SIG-M5 (cell line): ENCODE measurements at places on chromosomes 16 and 17.

DNA sequence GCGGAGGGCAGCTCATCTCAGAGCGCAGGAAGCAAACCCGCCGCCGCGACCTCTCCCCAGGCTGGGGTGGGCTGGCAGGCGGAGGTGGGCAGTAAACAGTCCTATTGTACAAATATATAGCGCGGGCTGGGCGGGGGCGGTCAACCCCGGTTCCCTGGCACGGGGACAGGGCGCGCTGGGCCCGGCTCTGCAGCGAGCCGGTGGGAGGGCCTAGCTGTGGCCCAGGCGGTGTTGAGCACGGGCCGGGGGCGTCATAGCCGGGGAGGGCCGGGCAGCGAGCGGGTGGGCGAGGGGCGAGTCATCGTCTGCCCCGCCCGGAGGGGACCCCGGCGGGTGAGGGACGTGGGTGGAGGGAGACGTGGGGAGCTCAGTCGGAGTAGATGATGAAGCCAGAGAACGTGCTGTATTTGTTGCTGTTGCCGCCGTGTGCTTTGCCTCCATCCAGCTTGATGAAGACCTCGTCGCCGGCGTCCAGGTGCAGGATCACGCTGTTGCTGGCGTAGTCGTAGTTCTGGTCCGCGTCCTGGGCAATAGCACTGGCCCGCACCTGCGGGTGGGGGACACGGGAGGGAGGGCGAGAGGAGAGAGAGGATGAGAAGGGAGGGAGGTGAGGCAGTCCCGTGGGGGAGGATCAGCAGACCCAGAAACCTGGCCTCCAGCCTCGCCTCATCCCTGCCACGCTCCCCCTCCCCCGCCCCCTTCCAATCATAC is 8.1 kb downstream of the C1QL1 start:
- DNase-seq: no peak

DNA sequence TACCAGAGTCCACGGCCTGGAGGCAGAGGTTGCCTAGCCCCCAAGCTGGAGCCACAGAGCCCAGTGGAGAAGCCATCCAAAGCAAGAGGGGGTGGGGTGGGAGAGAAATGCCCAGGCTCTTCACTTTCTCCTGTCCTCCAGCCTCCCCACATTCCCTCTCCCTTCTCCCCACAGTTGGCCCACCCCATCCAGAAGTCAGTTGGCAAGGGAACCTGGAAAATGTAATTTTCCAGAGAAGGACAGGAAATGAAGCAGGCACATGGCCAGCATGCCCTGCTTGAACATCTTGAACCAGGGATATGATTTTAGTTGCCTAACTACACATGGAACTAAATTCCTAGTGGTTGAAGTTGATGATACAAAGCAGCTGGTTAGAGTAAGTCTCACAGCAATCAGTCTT is 73.3 kb upstream of the IRX6 start:
- DNase-seq: no peak

DNA sequence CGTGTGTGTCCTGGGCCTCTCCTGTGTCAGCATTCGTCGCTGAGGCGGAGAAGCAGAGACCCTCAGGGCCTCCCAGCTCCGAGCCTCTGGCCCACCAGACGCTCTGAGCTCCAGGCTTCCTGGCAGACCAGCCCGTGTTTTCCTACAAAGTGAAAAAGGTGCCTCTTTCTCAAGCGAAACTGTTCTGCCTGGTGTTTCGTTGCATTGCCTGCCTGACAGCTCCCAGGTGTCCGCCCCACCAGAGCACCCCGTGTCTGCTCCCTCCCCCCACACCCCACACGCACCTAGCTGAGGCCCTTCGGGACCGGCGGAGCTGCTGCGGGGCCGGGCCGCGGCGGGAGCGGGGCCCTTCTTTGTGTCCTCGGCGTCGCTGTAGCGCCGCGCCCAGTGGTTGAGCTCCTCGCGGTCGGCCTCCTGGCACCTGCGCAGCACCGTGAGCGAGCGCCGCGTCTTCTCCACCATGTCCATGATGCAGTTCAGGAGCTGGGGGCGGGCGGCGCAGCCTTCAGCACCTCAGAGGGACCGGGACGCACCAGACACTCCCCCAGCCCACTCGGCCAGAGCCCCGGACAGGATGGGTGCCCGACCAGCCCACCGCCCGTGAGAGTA is 14.7 kb upstream of the PABPN1L start:
- no peak for DNase-seq

GRCh38 chr16:85332175-85332574 is 219.9 kb upstream of the CIBAR2 start:
- no peak for DNase-seq

DNA sequence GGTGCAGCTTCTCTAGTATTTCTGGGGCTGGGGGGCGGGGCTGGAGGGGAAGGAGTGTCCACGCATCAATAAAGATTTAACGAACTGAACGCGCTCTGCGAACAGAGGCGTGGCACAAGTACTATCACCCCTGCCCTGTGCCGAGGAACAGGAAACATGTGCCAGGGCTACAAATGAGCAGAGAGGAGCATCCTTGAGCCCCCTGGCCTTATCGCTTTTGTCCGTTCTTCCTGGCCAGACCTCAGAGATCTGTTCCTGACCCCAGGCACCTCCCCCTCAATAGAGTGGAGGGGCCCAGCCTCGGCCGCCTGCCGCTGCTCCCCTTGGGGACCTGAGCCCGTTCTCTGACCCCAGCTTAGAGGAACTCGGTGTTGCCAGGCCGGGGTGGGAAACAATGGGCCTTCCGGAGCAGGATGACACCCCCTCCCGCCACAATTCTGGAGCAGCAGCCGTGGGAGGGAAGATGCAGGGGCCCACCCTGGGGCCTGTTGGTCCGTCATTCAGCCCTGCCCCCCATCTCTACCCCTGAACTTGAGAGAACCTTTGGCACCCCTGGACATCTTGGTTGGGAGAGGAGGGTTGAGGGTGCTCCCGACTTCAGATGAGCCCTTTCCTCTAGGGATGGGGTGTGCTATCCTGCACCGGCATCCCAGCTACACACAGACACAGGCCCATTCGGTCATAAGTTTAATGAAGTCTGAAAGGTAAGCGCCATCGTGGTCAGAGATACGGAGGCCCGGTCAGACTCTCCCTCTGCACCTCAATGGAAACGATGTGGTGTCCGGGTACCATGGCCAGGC is 1.1 kb downstream of the NAA38 start:
- no peak for DNase-seq

DNA sequence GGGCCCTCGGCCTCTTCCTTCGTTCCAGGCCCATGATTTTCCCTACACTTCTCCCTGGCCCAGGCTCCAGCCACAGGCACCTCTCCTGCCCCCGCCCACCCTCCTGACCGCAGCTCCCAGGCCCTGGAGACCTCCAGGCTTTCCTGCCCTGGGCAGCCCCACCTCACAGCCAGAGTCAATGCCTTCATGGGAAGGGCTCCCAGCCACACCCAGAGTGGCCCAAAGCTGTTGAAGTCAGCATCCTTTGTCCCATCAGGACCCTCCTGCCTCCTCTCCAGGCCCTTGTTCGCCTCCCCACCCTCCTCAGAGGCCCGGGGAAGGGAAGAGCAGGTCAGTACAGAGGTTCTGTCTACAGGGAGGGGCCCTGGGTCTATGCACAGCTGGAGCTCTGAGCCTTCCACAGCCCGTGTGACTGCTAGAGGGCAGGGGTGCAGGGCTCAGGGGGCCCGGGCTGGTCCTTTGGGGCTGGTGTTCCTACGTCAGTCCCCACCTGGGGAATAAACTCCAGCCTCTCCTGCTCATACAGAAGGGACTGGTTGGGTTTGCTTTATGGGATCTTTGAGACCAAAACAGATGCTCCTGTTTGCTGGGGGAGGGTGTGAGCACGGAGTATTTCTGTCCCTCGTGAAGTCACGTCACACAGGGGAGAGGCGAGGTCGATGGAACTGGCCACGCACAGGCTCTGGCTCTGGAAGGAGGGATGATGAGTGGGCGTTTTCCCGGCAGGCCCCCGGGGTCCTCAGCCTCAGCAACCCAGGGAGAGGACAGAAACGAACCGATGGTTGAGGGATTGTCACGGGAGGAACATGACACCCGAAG is 20.3 kb downstream of the TRARG1 start:
- DNase-seq: no peak

- no peak for DNase-seq
Measured at GRCh38 chr16:13864689-13865088, 55.3 kb upstream of the ERCC4 start.

DNA sequence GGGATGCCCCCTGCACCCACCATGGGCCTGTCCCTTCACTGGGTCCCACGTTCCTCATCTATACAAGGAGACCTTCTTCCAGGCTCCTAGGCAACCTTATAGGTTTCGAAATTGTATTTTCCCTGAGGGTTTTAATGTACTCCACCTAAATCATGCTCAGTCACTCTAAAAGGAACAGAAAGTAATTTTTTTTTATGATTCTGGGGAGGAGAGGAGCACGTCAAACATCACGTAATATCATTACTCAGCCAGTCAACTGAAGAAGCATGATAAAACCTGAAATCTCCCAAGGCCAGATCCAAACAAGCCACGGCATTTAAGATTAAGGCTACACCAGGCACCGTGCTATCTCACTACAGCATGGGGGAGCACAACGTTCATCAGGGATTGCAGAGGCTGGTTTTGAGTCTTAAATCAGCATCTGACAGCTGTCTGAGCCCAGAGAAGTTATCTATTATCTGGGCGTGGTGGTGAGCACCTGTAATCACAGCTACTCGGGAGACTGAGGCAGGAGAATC is 3.9 kb upstream of the TMEM114 start:
- no peak for DNase-seq

DNA sequence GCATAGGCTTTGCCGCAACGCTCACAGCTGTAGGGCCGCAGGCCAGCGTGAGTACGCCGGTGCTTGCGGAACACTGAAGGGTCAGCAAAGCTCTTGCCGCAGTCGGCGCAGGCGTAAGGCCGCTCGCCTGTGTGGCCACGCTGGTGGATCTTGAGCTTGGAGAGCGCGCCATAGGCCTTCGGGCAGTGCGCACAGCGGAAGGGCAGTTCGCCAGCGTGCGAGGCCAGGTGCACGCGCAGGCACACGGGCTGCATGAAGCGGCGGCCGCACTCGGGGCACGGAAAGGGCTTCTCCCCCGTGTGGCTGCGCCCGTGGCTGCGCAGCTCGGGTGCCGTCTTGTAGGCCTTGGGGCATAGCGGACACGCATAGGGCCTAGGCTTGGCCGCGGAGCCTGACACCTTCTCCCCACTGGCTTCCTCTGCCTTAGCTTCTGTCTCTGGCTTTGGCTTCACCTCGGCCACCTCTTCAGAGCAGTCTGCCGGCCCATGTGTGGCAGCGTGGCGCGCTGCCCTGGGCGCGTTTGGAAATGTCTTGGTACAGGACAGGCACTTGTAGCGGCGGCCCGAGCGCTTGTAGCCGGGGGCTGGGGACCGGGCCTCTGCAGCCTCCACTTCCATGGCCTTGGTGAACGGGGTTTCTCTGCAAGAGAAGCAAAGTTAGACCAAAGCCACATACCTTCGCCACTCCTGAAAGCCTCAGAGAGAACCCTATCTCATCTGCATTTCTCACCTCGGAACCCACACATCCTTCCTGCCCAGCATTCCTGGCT is 10.0 kb downstream of the ZNF668 start:
- DNase-seq: no peak

- DNase-seq: no peak
Measured at GRCh38 chr17:79427621-79428539, 183.0 kb downstream of the RBFOX3 start.

DNA sequence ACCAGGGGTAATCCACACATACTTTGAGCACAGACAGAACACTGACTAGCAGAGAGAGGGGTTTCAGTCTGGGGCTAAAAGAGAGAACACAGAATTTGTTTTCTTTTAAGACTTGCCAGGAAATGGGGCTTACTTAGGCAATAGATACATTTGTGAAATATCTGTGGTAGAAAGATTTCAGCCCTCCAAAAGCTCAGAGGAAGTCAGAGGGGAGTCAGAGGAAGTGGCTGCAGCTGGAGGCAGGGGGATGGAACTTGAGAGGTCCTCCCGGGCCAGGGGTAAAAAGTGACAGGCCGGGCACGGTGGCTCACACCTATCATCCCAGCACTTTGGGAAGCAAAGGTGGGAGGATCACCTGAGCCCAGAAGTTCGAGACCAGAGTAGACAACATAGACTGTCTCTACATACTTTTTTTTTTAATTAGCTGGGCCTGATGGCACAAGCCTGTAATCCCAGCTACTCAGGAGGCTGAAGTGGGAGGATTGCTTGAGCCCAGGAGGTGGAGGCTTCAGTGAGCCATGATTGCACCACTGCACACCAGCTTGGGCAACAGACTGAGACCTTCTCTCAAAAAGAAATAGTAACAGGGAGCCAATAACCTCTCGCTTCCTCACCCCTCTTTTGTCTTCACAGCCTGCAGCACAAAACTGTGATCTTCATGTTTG is 49.9 kb downstream of the NLRC5 start:
- DNase-seq: peak; percentile 77

DNA sequence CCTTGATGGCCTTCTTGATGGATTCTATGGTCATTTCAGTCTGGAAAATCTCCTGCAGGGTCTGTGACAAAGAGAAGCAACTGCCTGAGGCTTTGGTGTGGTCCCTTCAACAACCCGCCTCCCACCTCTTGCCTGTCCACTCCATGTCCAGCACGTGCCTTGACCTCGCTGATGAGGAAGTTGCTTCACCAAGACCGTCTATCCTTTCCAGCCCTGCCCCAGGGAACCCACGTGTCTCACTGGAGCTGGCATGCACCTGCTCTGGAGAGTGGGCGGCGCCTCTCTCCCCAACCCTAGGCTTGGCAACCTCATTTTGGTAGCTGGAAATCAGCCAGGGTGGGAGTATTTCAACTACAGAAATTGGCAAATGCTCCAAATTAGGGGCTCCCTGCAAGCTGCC is 32.6 kb downstream of the TEKT3 start:
- no peak for DNase-seq

- DNase-seq: no peak
Measured at GRCh38 chr17:82213251-82214011, 789 bp upstream of the CCDC57 start.

- no peak for DNase-seq
Measured at GRCh38 chr16:71923941-71924690, 28.8 kb downstream of the IST1 start.

- DNase-seq: no peak
Measured at GRCh38 chr16:505479-506245, 21.9 kb upstream of the CAPN15 start.

DNA sequence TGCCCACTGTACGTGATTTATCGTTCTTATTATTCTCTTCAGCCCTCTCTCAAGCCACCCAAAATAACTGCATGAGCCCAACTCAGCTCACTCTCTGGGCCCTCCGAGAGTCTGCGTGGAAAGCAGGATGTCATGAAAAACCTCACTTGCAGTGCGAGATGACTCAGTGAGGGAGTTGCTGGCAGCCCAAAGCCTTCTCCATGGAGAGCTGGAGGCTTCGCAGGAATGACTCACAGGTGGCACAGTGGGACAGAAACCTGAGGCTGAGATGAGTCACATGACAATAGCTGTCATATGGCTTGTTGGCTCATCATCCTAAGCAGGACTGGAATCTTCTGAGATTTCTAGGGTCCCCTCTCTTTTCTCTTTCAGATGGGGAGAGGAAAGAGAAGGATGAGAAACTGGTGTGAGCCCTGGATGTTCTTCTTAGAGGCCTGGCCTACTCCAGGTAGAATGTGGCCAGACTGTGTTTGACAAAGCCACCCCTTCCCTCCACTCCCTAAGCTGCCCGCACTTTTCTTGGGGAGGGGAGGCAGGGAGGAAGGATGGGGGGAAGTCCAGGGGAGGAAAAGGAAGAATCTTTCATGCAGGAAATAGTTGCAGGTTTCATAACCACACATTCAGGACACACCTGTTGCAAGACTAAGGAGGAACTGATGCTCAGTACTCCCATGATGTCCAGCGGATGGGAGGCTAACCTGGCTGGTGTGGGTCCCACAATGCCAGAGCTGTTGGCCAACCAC is 160.6 kb upstream of the RPL38 start:
- no peak for DNase-seq
